ENCODE measurements at places on chromosomes 1 and 21.

- DNase-seq = no peak
Observed at GRCh38 chr21:32878661-32879060, 107.1 kb upstream of the PAXBP1 start.

GRCh38 chr1:108646265-108646647, 14.6 kb downstream of the HENMT1 start:
- DNase-seq = no peak

- no peak for DNase-seq
Observed at GRCh38 chr1:4673494-4673893, 19.1 kb downstream of the AJAP1 start.

- peak; percentile 81 for DNase-seq
Observed at GRCh38 chr1:160085686-160086455, 4.5 kb downstream of the KCNJ9 start.

DNA sequence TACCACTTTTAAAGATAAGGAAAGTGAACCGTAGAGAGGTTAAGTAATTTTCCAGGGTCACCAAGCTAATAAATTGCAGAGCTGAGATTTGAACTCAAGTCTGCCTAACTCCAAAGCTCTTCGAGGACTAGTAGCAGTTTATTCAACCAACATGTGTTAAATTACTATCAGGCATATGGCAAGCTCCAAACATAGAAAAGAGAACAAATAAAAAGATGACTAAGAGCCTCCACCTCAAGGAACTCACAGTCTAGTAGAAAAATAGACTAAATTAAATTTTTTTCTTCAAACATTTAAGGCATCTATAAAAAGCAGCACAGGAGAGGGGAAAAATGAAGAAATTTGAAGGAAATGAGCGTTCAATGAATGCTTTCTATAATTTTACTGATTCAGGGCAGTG, 22.2 kb downstream of the SLC9C2 start:
- no peak for DNase-seq

DNA sequence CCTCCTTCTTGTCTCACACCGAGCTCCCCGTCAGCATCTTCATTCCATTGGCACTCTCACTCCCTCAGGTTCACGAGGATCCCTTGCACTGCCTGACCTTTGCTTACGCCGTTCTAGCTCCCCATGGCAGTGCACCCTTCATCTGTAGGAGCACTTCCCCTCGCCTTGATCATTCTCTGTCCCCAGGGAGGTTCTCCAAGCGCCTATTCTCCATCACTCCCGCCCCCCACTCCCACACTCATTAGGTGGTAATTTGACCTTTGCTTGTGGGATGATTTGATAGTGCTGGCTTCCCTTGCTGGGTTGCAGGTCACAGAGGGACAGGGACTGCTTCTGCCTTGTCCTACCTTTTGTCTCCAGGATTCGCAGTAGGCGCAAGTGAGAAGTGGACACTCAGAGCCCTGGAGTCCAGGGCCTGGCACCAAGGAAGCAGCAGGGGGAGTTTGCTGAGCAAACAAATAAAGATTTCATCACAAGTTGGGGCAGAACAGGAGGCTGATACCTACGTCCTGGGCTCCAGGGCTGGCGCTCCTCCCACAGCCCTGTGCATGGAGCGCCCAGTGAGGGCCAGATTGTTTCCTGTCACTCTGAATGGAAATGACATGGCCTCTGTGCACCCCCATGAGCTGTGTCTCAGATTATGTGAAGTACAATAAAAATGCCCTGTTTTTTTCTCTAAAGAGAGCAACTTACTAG, 82.0 kb upstream of the RUNX3 start:
- no peak for DNase-seq

DNA sequence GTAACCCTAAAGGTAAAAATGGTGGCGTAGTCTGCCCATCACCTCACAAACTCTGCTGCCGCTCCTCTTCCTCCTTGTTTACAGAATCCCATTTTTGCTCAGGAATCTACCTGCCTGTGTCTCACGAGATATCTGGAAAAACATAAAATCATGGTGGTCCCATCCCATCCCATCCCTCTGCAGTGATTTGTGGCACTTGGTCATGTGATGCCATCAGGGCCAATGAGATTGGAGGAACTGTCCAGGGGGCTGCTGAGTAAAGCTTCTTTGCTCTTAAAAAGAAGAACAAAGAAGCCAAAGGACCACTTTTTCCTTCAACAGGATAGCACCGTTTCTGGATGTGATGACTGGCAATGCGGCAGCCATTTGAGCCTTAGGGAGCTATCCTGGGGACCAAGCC, 33.0 kb upstream of the CLDN14 start:
- no peak for DNase-seq

- DNase-seq = no peak
Observed at GRCh38 chr1:32352239-32352745, 10.0 kb downstream of the FAM229A start.

DNA sequence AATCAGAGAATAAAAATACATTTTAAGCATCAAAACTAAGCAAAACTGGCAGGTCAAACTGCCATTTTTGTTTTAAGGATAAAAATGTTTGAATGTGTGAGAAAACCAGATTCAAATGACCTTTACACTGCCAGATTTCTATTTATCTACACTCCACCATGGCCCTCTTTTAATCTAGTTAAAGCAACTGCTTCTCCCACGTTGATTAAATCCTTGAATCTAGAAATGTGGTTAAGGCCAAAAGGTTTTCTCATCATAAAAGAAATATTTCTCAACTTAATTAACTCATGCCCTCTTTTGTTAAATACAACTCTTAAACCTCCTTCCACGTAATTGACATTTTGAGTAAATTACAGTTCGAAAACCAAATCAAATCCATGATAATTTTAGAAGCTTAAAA, 15.0 kb downstream of the EGLN1 start:
- no peak for DNase-seq

GRCh38 chr1:150730130-150730721, 9.5 kb upstream of the HORMAD1 start:
- no peak for DNase-seq

GRCh38 chr1:202551683-202552082, 158.6 kb downstream of the SYT2 start:
- DNase-seq = no peak

- no peak for DNase-seq
Observed at GRCh38 chr1:13826009-13826408, 126.0 kb downstream of the PRDM2 start.

- DNase-seq = no peak
Observed at GRCh38 chr1:76640092-76640491, 227.2 kb upstream of the ST6GALNAC5 start.

DNA sequence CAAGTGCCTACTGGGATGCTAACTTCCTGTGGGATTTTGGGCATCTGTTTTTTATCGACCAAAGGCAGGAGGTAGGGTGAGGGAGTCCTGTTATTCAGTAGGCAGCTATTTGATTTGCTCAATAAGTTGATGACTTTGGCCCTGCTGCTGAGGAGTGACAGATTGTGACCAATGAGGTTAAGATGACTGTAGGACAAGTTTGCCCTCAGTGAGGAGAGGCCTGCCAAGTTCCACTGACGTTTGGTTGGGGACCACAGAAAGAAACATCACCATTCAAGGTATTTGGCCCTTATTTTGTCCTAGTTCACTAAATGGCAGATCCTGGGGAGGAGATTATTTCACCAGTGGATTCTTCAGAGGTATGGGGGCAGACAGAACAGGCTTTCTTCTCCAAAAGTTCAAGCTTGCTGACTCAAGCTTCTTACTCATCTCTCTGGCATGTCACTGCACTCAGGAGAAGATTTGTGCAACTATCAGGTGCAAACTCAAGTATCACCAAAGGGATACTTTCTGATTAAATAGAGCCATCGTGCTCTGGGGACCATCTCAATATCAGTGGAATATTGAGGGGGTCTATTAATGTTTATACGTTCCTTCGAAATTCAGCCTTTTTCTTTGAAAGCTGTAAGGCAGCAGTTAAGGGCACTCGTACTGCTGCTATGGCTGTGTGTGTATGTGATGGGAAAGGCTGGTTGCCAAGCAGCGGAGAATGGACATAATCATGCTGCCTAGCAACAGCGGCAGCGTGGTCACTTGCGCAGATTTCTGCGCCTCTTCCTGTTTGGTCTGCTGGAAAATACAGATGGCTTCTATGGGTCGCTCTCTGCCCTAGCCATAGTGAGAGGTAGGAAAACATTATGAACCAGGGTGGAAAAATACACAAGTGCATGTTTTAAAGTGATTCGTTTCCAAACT, 78.7 kb downstream of the PBX1 start:
- DNase-seq = no peak

DNA sequence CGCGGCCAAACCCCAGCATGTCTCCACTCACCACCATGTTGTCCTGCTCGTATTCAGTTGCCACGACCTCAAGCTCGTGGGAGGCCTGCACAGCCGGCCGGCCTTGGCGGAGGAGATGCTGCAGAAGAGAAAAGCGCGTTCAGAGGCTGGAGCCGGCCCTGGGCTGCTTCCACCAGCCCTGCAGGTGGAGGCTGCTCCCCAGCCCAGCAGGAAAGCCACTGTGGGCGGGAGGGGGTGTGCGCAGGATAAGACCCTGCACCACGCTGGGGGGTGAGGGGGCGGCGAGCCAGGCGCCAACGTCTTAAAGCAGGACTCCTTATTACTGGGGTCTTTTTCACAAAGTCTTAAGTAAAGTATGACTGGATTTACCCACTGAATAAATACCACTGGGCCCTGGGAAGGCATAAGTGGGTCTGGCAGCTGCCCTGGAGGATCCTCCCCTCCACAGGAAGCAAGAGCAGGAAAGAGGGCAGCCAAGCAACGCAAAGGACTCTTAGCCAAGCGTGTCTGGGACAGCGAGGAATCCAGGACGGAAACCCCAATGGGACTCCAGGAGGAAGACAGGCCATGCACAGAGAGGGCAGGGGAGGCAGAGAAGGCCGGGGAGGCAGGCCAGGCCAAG, 104.8 kb downstream of the NPHP4 start:
- no peak for DNase-seq

DNA sequence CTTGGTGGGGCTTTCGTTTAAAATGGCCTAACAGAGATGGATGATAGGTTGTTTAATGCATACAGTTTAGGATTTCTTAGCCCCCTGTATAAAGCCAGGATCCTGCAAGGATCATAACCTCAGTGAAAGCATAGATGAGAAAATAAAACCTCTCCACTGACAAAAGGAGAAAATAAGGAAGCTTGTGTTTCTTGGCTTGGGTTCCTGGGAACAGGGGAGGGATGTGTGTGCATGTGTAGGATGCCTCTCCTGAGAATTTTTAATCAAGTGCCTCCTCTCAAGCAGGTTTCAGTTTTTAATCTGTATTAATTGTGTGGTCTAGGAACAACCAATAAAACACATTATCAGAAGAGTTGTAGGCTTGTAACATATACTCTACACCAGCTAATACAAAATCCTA, 26.1 kb downstream of the PRKACB start:
- DNase-seq = no peak

DNA sequence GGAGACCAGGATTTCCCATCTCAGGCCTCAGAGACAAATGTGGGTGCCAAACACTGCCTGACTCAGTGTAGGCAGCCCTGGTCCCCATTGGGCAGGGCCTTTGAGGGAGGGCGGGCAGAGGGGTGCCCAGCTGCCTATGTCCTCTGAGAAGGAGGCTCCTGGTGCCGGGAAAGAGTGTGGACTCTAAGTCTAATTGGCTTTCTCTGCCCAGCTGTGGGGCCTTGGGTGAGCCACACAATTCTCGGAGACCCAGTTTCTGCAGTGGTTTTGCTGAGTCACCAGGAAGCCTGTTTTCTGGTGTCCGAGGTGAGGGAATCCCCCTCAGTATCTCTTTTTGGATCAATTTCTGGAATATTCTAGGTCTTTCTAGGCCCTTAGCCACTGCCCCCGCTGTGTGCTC, 35.3 kb upstream of the ACTL8 start:
- DNase-seq = no peak

DNA sequence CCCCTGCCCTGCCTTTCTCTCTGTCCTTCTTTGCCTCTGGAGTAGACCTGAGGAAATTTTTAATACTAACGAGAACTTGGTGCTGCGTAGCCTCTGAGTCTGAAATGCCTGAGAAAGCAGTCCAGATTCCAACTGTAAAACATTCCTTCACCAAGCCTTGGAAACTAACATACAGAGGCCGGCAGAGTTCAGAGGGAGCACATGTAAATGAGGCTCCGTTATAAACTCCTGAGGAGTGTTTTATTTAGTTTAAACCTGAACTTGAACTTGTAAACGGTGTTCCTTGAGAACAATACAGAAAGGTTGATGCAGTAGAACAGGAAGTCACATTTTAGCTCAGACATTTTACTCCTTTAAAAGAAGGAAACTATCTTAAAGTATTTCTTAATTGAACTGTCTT, 280.7 kb downstream of the TM2D1 start:
- no peak for DNase-seq

- no peak for DNase-seq
Observed at GRCh38 chr1:63691701-63692425, 82.0 kb upstream of the ROR1 start.
